ENCODE measurements at places on chromosomes 12 and 14.

GRCh38 chr14:94558842-94559241, 2.4 kb upstream of the SERPINA4 start:
- DNase-seq, result no peak

GRCh38 chr14:94485944-94486841, 10.2 kb upstream of the SERPINA9 start:
- peak; percentile 44 for DNase-seq

- DNase-seq, result no peak
Observed at GRCh38 chr14:64233531-64234190, 60.5 kb downstream of the ESR2 start.

GRCh38 chr12:52413202-52413601, 7.1 kb upstream of the KRT82 start:
- DNase-seq, result peak; percentile 5

- no peak for DNase-seq
Observed at GRCh38 chr12:75877763-75878621, 153.6 kb downstream of the PHLDA1 start.

GRCh38 chr12:48786591-48787544, 2.0 kb downstream of the ADCY6 start:
- no peak for DNase-seq

All from RCC 7860 (cell line).